Hypothalamus (tissue), 51 donors: ENCODE measurements at places on chromosomes 12 and 14.

DNA sequence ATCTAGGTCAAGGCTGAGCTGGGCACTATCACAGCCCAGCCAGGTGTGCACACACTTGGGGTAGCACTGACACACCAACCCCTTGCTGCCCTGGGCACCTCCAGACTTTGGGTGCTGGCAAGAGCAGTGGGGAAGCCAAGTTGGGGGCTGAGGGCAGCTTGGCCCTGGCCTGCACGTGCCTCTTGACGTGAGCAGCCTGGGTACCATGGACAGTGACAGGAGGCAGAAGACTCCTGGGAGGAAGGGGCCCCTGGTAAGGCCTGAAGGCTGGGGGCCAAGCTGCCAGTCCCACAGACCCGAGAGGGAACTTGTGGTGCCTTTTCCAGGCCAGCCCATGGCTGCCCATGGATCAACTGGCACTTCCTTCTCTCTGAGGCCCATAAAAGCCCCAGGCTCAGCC, 124.1 kb upstream of the SFSWAP start:
- no peak for DNase-seq

DNA sequence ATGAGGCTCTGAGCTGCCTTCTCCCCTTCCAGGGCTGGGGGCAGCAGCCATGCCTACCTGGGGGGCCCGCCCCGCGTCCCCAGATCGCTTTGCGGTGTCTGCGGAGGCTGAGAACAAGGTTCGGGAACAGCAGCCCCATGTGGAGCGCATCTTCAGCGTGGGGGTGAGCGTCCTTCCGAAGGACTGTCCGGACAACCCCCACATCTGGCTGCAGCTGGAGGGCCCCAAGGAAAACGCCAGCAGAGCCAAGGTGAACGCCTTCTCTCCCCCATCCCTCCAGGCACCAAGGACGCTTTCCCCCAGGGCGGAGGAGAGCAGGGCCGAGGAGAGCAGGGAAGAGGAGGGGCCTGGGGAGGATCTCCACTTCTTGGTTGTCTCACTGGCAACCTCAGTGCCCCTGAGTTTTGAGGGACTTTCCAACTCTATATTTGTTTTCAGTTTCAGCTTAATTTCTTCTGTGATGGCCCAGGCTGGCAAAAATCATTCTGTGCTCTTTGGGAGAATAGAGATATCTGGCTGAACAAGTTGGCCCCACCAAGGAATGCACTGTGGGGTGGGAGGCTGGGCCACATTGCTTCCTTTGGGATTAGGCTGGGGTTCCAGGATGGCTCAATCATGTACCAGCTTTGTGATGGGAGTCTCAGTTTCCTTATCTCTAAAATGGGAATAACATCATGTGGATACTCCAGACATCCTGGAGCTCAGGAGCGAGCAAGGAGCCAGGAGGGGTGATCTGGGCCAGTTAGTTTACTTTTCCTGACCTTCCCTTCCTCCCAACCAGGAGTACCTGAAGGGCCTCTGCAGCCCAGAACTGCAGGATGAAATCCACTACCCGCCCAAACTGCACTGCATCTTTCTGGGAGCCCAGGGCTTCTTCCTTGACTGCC, 1.2 kb downstream of the KHNYN start:
- no peak for DNase-seq

DNA sequence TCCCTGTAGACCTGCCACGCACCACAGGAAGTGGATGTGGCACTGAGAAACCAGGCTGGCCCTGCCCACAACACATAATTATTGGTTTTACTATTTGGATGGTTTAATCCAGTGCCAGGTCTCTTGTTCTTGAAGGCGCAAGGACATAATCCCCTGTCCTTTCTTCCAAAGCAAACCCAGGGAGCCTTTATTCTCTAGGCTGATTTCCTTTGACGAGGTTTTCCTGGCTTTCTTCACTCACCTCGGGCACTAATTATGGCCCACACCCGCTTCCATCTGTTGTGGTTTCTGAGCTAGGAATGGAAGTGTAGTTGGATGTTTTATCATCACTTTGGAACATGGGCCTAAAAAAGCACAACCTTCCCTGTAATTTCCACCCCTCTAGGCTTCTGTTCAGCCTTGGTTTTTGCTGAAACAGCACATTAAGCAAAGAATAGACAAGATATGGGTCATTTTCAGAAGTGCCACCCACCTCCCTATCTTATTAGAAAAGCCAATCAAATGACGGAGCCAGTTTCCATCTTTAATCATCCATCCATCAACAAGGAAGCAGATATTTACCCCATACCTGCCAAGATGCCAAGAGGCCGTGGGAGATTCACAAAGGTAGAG, 73.9 kb downstream of the PPP1R36 start:
- DNase-seq = no peak

GRCh38 chr12:115426732-115427131, 742.8 kb upstream of the TBX3 start:
- DNase-seq = no peak

DNA sequence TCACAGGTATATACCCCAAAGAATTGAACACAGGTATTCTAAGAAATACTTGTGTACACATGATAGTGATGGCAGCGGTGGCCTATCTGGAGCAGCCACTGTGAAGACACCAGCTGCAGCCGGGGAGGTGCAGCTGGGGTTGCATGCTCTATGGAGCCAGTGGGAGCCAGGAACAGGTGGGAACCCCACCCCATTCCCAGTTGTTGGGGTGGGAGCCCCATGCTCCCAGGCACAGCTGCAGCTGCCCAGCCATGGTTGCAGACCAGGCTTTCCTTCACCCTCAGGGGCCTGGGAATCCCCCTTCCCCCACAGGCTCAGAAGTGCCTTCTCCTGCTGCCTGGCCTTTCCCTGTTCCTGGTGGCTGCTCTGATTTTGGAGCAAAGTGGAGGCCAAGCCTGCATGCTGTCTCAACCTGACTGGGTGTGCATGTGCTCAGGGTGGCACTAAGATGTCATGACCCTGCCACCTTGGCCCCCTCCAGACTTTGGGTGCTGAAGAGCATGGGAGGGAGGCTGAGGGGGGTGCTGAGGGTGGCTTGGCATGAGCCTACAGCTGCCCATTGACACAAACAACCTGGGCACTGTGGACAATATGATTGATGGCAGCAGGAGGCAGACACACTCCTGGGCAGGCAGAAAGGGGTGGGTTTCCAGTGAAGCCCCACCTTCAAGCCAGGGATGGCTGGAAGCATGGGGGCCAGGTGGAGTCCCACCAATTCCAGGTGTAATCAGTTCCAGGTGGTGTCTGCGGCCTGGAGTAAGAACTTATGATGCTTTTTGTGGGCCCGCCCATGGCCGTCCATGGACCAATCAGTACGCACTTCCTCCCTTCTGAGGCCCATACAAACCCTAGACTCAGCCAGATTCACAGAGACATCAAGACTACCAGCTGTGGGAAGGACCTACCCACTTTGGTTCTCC, 234.7 kb downstream of the ADGRD1 start:
- no peak for DNase-seq

- peak; percentile 53 for DNase-seq
These were observed 223.7 kb downstream of the ZFP36L1 start for GRCh38 chr14:68568907-68569897.

- no peak for DNase-seq
These were observed 157.5 kb upstream of the FAR2 start for GRCh38 chr12:28991626-28992025.
